ENCODE measurements at places on chromosomes 11 and 22.

- DNase-seq: no peak
Measured at GRCh38 chr11:108967571-108967970, 302.7 kb downstream of the DDX10 start.

- no peak for DNase-seq
Measured at GRCh38 chr11:75056814-75057213, 39.9 kb downstream of the OR2AT4 start.

- DNase-seq: no peak
Measured at GRCh38 chr11:16052750-16053149, 303.6 kb downstream of the SOX6 start.

- DNase-seq: no peak
Measured at GRCh38 chr11:2989551-2989950, 2.6 kb downstream of the NAP1L4 start.

DNA sequence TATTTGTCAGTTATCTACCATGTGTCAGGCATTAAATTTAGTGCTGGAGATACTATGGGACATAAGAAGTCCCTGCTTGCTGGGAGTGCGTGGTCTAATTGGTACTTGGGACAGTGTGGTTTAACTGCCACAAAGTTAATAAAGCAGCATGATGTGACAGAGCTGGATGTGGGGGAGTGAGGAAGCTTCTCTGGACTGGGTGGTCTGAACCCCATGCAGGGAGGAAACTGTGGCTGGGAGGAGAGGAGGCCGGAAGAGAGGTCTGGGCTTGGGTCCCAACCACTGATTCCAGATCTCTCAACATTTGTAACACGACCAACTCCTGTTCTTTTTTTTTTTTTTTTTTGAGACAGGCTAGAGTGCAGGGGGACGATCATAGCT is 37.1 kb downstream of the ST3GAL4 start:
- DNase-seq: no peak
